IMR-90 (cell line): ENCODE measurements at places on chromosomes 5 and 9. TPM values are rescaled to one million over a fixed set of nuclear protein-coding genes. Genes with fewer than 3 reads are reported as not detected.

DNA sequence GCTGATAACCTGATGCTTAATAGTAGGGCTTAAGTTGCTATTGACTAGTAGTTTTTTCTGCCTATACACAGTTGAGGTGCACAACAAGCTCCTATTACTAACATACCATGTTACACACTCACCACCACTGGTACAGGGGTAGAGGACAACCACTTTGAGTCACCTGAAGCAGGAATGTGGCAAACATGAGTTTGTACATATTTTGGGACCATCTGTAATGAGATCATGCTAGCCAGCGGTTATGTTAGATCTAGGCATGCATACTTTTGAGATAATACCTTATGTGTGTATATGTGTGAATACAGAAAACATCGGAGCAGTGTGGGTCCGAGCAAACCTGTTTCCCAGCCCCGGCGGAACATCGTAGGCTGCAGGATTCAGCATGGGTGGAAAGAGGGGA lies 72.8 kb upstream of the NXNL2 start:
- DNase-seq: peak; percentile 79

DNA sequence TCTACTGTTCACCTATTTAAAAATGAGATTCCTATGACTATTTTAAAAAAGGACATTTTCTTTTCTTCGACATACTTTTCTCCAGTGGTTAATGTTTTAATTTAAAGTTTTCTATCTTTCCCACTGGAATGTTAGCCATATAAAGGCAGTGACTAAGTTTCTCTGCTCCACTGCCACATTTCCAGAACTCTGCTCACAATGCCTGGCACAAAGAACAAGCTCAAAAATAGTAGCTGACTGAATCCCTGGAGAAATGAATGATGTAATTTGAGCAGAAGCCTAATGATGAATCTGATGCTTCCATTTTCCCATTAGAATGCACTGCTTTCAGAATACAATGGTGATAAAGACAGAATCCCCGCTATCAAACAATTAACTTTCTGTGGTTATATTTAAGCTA lies 817.8 kb downstream of the MTRR start:
- peak; percentile 47 for DNase-seq

PKD2L2 gene
- not detected in 2 replicates for total RNA-seq

ACTL7A gene
- total RNA-seq: not detected in 2 replicates

ZNF622 gene
- 49.3 and 66.4 TPM in 2 replicates for total RNA-seq

TMEM8B gene
- 0.56 and 0.72 TPM in 2 replicates for total RNA-seq

DNA sequence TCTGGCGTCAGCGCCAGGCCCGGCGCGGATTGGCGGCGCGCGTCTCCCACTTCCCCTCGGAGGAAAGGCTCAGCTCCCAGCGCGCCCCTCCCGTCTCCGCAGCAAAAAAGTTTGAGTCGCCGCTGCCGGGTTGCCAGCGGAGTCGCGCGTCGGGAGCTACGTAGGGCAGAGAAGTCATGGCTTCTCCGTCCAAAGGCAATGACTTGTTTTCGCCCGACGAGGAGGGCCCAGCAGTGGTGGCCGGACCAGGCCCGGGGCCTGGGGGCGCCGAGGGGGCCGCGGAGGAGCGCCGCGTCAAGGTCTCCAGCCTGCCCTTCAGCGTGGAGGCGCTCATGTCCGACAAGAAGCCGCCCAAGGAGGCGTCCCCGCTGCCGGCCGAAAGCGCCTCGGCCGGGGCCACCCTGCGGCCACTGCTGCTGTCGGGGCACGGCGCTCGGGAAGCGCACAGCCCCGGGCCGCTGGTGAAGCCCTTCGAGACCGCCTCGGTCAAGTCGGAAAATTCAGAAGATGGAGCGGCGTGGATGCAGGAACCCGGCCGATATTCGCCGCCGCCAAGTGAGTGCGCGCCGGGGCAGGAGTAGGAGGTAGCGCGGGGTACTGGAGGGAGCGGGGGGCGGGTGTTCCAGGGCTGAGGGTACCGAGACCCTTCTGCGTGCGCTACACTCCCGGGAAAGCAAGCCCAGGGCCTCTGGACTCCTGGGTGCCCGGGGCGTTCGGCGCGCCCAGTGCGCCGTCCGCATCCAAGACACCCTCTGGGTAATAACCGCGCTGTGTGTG lies at the start of gene MSX2:
Gene MSX2 (plus strand): TSS at position 99 of the 777 bp plus-strand sequence. CDS start 78 bp downstream, at position 177.
- peak; percentile 86 for DNase-seq

DNA sequence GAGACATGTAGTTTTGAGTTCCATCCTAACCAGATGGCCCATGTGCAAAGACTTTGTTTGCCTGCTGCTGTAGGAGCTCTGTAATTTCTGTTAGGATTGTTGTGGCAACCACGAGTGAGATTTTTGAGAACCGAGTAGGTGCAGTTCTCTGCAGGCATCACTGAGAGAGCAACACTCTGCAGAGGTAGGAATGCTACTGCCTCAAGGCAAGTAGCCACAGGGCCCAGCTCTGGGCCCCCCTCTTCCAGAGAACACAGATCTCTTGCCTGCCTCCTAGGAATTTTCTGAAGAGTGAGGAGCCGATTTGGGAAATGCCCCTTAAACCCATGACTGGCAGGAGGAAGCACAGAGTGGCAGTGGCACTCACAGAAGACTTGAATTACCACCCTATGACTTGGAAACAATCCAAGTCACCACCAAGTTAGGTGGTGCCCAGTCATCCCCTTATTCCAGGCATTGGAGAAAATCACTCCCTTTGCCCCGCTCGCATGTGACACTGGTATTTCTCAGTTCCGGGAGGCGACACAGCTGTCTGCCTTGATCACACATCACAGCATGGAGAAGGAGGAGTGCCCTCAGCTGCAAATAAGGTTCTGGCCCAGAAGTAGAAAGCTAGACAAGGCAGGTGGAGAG lies 52.5 kb upstream of the SLC2A8 start:
- DNase-seq: peak; percentile 64

- peak; percentile 32 for DNase-seq
These were observed 102.1 kb upstream of the RANBP3L start for GRCh38 chr5:36403632-36404311.

GRCh38 chr9:88586452-88586851 lies 51.5 kb downstream of the NXNL2 start:
- DNase-seq: no peak

DNA sequence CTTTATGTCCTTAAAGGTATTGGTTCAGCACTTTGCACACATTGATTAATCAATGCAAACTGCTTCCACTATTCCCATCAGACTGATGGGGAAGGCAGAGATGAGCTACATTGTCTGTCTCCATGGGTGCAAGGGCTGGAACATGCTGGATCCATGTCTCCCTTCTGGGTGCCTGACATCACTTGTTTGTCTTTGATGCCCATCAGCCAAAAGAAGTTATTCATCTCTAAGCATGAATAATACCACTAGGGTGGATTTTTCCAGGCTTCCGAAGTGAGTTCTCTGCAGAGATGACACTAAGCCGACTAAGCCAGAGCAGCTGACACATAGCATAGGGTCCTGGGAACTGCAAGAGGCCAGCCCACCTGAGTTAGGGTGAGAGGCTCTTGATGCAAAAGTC lies 8.7 kb downstream of the FGF1 start:
- peak; percentile 61 for DNase-seq
